PC-3 (cell line): ENCODE measurements at places on chromosomes 1 and 21.
A peak's percentile ranks its signal among the peaks of the same experiment; 100 is the strongest.

DNA sequence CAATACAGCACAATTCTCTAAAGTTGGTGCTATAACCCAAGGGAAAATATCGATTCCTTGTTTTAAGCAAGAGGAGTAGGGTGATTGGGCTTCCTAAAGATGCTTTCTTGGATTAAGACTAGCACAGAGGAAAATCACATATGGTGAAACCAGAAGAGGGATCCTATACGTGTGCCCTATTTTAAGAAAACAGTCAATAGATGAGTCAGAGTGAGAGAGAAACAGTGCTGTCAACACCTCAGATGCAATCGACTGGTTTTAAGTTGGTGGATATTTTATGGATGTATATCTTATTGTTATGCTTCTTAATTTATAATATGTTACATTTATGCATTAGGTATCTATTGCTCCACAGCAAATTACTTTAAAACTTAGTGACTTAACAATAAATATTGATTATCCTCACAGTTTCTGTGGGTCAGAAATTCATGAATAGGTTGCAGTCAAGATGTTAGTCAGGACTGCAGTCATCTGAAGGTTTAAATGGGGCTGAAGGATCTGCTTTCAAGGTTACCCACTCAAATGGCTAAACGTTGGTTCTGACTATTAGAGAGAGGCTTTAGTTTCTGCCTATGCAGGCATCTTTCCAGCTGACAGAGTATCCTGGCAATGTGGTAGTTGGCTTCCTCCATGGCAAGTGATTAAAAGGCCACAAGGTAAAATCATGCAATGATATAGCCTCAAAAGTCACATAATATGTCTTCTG, 61.6 kb upstream of the DEPDC1 start:
- peak; percentile 23 for DNase-seq

GRCh38 chr1:89657886-89658285, 25.0 kb downstream of the LRRC8C start:
- peak; percentile 12 for DNase-seq

DNA sequence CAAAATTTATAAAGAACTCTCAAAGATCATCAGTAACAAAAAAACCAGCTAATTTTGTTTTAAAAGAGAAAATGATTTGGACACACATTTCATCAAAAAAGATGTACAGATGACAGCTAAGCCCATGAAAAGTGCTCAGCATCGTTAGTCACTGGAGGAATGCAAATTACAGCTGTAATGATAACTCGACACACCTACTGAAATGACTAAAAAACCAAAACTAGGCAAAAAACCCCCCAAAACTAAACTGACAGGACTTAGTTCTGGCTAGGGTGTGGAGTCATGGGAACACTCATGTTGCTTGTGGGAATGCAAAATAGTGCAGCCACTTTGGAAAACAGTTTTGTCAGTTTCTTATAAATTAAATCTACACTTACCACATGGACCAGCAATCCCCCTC, 59.5 kb downstream of the CNIH3 start:
- DNase-seq, result no peak

DNA sequence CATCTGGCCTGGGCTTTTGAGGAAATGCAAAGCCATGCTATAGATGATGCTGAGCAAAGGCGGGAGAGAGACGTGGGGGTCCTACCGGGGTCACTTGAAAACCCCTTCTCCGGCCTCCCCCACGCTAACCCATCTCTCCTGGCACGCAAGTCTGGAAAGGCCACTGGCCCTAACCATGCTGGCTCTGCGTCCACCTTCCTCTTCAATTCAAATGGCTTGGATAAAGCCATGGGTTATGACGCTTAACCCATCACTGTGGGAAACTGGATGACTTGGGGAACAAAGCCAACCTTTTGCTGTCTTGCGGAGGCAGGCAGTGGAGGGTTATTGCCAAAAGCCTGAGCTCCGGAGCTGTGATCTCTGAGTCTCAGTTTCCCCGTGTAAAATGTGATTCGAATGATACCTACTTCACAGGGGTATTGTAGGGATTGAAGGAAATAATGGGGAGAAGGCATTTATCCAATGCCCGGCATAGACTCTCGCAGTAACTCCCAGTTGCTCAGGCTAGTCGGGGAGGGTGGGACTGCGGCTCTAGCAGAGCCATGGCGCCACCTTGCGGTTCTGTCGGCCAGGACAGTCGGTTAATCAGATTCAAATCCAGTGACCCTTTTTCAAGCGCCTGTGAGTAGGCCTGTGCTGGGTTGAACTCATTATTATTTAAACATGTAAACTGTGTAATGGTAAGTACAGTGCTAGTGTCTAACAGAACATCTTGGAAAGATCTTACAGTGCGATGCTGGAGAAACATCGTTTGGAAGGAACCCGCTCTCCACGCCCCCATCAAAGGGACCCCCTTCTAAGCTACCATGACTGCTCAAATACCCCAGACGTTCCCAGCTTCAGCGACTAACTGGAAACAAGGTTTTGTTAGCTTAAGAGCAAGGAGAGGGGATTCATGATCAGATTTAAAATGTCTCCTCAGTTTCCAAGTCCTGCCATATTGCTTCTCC, 20.3 kb downstream of the NEK2 start:
- DNase-seq, result peak; percentile 93

GRCh38 chr1:197787056-197787455, 11.8 kb upstream of the DENND1B start:
- peak; percentile 64 for DNase-seq

DNA sequence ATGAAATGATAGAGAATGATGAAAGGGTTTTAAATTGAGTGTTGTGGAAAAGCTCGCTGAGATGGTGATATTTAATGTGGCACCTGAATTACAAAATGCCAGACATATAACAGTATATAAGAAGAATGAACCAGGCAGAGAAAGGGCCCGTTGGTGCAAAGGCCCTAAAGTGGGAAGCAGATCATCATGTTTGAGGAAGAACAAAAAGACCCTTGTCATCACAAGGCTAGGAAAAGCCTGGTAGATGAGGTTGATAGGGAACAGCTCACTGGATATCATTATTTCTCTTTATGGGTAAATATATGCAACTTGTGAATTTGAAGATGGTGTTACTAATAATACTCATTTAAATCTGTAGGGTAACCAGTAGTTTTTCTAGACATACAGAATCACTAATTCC, 11.0 kb downstream of the RAP1A start:
- DNase-seq, result no peak

DNA sequence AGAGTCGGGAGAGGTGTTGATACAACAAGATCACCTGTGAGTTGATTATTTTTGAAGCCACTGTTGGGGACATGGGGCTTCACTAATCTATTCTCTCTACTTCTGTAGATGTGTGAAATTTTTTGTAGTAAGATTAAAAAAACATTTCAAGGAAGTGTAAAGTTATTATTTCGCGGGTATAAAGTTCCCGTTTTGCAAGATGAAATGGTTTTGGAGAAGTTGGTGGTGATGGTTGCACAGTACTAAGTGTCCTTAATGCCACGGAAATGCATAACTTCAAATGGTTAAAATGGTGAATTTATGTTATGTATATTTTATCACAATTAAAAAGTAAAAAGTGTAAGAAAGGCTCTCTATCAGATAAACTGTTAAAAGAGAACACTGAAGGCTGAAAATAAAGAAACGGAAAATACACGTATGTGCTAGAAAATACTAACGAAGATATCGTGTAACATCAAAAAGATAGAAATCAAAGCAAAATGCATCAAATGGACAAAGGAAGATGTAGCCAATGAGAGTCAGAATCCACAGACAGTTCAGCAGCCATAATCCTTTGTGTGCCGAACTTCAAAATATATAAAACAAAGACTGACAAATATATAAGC, 2.9 kb upstream of the ITGB2 start:
- no peak for DNase-seq

- DNase-seq, result no peak
These were observed 559.8 kb upstream of the USP24 start for GRCh38 chr1:55775007-55775406.

DNA sequence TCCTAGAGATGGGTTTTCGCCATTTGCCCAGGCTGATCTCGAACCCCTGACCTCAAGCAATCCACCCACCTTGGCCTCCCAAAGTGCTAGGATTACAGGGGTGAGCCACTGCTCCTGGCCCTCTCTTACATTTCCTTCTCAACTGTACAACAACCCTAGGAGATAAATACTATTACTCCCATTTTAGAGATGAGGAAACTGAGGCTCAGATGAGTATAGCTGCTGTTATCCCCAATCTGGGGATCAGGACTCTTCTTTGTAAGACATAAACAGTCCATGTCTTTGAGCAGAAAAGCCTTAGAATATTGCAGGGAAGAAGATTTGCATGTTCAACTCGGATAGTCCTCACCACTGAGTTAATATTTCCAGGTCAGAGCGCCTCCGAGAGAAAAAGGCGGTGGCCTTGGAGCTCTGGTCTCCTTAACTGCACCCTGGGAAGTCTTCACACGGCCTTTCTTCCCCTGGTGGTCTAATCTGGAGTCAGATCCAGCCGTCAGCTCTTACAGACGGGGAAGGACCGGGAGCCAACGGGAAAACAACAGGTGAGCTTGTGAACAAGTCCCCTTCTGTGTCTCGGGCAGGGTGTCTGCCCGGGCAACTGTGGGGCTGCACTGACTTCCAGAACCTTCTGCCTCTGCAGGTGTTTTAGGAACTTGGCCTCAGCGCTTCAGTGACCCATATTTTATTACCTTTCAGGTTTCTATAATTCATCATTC, 5.9 kb upstream of the OLIG1 start:
- DNase-seq, result no peak
